ENCODE measurements at places on chromosomes 2 and 18. TPM values are rescaled to one million over a fixed set of nuclear protein-coding genes. Genes with fewer than 3 reads are reported as not detected.

XIRP2 gene
- not detected for total RNA-seq

DNA sequence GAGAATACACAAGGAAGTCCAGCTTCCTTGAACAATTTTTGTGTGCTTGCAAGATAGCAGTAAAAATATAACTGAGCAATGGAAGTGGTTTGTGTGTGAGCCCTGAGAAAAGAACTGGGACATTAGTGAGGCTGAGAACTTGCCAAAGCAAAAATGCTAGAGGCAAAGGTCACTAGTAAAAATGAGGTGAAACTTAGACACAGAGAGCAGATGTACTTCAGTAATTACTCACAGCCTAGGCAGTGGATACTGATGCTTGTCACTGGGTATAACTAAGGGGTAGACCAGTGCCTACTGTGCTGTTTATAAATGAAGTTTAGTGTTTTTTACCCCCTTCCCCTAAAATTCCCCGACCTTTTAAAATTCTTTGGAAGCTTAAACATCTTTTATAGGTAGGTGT is 450.1 kb downstream of the LPIN1 start:
- DNase-seq: no peak

DNA sequence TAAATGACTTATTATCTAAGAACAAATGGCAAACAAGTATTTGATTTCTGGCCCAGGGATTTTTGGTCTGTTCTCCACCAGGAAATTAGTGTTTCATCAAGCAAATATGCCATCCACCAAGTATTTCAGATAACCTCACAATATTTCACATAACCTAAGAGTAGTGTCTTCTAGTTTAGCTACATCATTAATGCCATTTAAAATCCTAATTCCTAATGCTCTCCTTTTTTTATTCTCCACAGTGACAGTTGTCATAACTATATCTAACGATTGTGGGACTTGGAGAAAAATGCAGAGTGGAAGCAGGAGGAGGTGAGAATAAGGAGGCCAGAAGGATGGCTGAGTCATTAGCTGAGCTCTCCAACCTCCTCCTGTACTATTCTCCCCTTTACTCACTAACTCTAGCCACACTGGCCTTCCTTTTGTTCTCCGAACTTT is 58.5 kb upstream of the CTLA4 start:
- no peak for DNase-seq

DNA sequence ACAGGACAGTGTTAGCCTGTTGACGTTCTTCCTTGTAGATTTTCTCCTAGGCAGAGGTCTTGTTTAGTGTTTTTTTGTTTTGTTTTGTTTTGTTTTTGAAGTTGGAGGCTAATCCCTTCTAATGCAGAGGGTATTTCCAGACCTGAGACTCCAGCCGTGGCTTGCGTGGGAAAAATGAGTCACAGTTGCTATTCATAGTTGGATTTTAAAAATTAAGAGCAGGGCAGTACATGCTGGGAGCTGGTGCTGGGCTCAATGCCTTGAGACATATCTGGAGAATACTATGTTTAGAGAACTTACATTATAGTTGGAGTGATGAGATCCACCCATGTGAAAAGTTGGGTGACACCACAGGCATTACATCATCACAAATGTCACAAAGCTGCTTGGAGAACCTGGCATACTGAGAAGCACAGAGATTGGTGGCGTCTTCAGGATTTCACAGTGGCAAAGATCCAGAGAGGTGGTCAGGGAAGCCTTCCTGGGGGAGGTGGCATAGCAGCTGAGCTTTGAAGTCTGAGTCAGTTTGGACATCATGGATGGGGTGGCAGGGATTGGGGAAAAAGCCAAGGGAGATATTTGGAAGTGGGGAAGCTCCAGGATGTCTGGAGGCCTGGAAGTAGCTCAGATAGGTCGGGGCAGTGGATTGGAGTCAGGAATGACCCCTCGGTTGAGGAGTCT is 249.4 kb downstream of the LOXHD1 start:
- no peak for DNase-seq

DNA sequence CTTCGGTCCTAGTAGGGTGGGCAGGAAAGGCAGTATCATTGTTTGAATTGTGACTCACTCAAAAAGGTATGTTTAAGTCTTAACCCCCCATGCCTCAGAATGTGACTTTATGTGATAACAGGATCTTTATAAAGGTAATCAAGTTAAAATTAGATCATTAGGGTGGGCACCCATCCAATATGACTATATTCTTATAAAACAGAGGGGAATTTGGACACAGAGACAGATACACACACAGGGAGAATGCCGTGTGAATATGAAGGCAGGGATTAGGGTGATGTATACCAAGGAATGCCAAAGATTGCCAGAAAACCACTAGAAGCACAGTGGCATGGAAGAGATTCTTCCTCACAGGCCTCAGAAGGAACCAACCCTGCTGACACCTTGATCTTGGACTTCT is 281.8 kb downstream of the CLIP4 start:
- DNase-seq: no peak

DNA sequence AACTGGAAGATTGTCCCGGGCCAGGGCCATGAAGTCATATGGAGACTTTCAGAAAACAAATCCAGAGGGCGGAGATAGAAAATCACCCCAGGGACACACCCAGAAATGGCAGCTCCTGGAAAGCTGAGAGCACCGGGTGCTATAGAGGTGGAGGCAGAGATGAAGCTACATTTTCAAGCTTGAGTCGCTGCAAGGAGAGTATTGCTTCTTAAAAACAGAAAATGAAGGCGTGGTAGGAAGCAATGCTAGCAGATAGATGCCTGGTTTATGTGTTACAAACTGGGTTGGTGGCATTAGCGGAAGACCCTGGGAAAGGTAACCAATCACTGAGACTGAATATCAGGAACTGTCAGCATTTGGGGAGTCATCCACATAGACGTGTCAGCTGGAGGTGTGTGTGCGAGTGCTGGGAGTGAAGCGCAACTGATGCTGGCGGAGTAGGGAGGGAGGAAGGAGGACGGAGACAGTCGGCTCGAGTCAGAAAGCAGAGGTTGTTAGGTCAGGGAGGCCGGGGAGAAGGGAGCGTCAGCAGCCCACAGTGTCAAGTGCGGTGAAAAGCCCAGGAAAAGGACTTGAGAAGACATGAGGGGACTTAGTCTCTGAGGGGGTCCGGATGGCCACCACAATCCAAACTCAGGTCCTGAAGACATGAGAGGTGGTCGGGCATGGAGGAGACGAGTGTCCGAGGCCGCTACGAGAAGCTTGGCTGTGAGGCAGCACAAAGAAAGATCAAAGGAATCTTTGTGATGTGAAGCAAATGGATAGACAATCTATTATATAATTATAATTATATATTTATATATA is 45.4 kb downstream of the C18orf63 start:
- DNase-seq: no peak

IL18R1 gene
- total RNA-seq: 7.2 TPM

ANKRD29 gene
- total RNA-seq: 6.4 TPM

NR4A2 gene
- 21.7 TPM for total RNA-seq

GRCh38 chr2:230711224-230711623 is 1.4 kb upstream of the CAB39 start:
- no peak for DNase-seq

- DNase-seq: no peak
Measured at GRCh38 chr2:7052404-7052803, 135.2 kb downstream of the RNF144A start.

SERPINB10 gene
- not detected for total RNA-seq

GRCh38 chr2:96733931-96734330 is 5.9 kb downstream of the LMAN2L start:
- no peak for DNase-seq

GRCh38 chr2:201890453-201890852 is 84.1 kb downstream of the CDK15 start:
- DNase-seq: no peak

DNA sequence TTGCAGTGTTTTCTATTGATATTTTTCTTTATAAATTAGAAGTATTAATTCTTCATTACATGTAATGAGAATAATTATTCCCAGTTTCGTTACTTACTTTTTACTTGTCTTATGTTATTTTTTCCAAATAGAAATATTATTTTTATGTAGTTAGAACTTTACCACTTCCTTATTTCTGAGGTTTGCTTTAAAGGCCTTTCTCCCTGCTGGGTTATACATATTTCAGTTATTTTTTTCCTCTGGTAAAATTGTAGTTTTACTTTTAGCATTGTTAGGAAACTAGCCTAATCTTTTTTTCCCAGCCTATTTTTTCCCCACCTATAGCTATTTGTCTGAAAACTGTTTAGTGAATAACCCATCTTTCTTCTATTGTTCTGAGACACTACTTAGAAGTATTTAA is 17.1 kb downstream of the RNF144A start:
- no peak for DNase-seq

MC5R gene
- total RNA-seq: not detected

DNA sequence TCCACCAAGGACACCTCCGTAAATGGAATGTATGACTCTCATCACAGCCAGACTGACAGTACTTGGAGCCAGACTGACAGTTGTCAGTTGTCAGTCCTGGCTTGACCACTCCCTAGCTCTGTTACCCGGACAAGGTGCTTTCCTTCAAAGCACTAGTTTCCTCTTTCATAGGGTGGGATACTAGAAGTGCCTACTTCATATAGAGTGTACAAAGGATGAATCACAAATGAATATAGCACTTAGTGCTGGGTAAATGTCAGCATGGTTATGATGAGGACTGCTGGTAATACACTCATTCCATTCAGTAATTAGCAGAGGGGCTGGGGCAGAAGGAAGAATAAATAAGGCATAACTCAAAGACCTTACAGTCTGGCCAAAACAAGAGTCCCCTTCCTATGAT is 91.4 kb downstream of the ARL4C start:
- DNase-seq: no peak

DNA sequence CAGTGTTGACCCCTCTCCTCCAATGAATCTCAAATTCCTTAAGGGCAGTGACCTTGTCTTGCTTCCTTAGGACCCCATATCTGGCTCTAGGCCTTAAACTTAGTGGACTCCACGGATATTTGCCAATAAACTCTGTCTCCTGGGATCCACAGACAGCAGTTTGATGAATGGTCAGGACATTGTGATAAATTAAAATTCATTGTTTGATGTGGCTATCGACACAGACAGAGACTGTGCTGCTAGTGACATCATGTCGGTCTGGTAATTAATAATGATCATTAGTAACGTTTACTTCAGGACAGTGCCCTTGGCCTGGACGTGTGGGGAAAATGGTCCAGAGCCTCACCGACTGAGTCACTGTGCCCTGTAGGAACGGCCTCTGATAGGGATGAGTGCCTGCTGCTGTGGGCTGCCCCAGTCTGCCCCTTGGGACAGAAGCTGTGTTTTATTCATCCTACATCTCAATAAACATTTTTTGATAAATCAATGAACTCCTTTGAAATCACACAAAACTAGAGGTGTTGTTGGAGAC is 5.2 kb upstream of the SLC35F6 start:
- DNase-seq: no peak

DNA sequence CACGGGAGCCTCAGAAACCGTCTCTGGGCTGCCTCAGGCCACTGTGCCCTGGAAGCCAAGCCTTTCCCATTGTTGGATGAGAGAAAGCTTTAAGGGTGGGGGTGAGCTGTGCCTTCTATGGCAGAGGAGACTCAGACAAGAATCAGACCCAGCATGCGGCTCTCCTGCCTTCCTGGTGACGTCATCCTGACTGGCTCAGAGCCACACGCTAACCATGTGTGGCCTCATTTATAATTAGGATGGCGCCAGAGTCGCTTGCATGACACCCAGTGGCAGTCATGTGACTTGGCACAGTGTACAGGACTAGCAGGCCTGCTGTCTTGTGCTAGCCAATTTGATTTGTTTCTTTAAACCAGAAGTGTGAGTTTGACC is 99.1 kb downstream of the SH3BP4 start:
- DNase-seq: peak; percentile 96

- DNase-seq: no peak
Measured at GRCh38 chr2:36858551-36859365, 107.6 kb downstream of the STRN start.

- no peak for DNase-seq
Measured at GRCh38 chr18:11577271-11578112, 31.9 kb upstream of the SLC35G4 start.

DNA sequence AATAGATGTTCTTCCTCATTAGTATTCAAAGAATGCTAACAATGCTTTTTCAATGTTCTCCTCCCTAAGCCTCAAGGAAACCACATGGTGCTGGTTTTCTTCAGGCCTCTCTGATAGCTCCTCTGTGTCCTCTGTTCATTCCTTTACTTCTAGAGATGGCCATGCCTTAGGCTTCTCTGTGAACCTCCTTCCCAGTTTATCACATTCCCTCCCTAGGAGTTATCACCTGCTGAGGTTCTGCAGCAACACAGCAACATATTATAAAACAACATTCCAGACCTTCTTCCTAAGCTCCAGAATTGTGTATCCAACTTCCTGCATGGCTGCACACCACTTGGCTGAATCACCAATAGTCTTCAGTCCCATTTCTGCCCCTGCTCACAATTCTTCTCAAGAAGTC is 325.5 kb downstream of the IRS1 start:
- no peak for DNase-seq

ACMSD gene
- not detected for total RNA-seq

DNA sequence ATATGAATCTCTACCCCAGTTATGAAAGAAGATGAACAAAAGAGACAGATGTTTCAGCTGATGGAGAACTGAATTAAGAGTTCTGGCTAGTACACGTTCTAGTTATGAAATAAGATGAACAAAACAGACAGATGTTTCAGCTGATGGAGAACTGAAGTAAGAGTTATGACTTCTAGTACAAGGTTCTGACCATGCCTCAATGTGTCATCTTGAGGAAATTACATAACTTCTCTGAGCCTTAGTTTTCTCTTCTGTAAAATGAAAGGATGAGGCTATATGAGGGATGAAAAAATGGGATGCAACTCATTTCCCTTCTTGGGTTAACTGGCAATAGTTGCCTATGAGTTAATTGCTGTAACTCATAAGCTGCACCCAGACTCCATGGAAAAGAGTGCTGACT is 92.9 kb upstream of the WDR75 start:
- DNase-seq: no peak

DNA sequence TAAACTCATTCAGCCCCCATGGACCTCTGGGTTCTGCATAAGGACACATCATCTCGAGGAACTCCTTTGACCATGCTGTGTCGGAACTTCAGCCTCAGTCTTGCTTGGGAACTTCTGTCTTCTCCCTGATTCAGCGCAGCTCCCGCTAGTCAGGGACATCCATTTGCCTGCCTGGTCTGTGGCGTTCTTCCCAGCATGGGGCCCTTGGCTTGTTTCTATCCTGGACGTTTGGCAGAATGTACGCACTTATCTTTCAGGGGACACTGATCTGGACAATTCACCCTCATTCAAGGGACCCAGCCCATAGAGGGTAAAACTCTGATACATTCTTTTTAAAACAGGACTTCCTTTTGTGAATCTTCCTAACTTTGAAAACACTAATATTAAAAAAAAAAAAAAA is 75.8 kb upstream of the WIPF1 start:
- DNase-seq: no peak

SLC66A2 gene
- total RNA-seq: 84.7 TPM

DNA sequence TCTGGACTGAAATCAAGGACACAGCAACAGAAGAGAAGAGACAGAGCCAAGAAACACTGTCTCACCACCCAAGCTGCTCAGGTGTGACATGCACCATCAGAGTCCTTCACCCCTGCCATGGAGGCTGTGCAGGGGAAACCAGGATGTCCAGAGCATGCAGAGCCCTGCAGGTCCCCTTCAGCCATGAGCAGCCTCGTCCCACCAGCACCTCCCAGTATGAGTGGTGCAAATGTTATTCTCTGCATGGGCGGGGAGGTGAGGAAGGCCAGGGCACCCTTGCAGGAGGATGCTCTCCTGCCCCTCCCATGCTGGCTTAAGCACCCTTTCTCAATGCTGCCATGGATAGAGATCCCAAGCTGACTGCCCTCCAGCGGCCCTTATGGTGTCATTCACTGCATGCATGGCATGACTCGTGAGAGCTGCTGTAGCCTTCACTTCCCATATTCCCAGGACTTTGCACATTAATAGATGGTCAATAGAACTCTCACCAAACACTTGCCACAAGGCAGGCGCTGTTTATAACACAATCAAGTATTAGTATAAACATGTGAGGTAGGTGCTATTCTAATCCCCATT is 171.0 kb downstream of the ANAPC1 start:
- DNase-seq: no peak
